Activated CD8-positive, alpha-beta memory T cell treated with anti-CD3 and anti-CD28 coated beads, Interleukin-2, amount 50 U/mL, for 4 hours (primary cell): ENCODE measurements at places on chromosomes 3 and 15.

DNA sequence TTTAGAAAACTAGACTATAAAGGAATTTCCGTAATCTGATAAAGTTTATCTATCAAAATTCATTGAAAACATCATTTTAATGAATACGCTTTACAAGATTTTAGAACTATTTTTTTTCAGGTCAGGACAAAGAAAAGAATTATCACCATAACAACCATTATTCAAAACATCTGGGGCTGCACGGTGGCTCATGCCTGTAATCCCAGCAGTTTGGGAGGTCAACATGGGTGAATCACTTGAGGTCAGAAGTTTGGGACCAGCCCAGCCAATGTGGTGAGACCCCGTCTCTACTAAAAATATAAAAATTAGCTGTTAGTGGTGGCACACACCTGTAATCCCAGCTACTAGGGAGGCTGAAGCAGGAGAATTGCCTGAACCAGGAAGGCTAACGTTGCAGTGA, 260.4 kb downstream of the WNT5A start:
- DNase-seq: no peak

DNA sequence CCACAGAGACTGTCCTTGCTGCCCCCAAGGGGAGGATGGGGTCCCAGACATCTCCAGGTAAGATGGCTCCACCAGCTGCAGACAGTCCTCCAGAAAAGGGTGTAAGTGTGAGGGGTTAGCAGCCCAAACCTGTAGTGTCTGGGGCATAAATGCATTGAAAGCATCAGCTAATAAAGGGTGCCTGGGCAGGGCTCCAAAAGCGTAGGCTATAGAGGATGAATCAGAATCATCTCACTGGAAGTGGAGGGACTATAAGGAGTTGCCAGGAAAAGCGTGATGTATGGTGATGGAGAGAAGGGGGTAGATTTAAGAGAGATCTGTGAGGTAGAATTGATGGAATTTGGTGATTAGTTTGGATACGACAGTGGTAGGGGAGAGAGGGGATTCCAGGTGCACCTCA, 79.9 kb upstream of the ONECUT1 start:
- DNase-seq: no peak

DNA sequence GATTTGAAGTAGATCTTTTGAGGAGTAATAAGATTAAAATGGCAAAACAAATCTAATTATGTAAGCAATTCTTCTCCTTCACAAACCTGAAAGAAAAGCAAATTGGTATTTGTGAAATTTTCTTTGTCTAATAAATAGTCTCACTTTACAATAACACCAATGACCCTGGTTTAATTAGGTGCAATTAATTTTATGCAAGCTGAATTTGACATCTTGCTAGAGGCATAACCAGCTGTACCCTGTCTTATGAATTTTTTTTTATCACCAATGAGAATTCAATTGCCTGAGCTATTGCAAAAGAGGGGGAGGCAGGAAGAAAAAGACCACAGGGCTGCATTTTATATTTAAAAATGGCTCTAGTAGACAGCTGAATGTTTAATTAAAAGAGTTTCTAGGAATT, 113.5 kb upstream of the IL12A start:
- no peak for DNase-seq

DNA sequence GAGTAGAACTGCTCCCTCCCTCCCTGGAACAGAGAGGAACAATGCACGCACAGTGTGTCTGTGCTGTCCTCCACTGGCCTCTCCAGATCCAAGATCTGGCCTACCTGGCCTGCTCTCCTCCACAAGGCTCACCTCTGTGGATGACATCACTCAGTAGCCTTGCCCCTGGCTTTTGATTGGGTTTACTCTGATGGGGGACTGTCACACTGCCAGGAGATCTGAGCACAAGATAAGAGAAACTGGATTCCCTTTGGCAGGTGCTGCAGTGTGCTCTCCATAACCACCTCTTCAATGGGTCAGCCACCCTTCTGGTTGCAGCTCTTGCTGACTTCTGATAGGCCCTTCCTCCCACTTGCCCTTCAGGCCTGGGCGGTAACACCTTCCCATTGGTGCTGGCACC, 22.6 kb upstream of the ANO10 start:
- DNase-seq: no peak

DNA sequence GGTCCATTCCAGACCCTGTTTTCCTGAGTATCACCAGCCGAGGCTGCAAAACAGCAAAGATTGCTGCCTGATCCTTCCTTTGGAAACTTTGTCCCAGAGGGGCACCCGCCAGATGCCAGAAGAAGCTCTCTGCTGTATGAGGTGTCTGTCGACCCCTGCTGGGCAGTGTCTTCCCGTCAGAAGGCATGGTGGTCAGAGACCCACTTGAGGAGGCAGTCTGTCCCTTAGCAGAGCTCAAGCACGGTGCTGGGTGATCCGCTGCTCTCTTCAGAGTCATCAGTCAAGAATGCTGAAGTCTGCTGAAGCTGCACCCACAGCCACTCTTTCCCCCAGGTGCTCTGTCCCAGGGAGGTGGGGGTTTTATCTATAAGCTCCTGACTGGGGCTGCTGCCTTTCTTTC, 1121.2 kb downstream of the NSUN3 start:
- DNase-seq: no peak

DNA sequence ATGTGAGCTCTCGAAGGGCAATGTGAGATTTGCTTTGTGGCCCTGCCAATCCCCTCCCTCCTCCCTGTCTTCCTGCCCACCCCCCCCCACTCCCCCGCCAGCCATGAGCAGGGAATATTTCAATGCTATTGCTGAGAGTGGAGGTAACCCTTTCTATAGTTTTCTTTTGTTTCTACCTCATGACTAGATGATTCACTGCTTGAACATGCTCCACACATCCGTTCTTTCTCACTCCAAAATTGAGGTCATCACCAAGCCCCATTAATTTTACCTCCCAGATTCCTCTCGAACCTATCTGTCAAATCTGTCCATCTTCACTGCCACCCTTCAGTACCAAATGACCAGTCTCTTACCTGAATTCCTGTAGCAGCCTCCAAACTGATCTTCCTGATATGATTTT, 12.2 kb downstream of the ZNF774 start:
- no peak for DNase-seq
